Stimulated activated CD4-positive, alpha-beta T cell treated with anti-CD3 and anti-CD28 coated beads, Interleukin-4, amount 100 ng/mL, for 4 hours (primary cell): ENCODE measurements at places on chromosomes 1 and 21.

DNA sequence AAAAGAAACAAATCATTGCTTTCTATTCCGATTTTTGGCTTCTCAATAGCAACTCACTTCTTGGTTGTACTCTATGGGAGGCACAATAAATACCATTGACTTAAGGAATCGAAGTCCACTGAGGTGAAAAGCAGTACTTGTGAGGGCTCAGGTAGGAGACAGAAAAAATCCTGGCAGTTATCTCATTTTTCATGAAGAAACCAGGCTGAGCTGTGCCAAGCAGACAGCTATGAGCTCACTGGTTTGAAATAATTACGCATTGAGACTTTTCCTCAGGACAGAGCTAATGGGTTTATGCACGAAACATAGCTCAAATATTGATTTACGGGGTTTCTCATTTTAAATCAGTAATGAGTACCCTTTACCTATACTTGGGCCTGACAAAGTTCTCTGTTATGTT is 18.5 kb downstream of the COLGALT2 start:
- DNase-seq = no peak

- no peak for DNase-seq
Measured at GRCh38 chr1:26350701-26351589, 3.0 kb downstream of the CRYBG2 start.

GRCh38 chr21:45538381-45539045 is 3.7 kb downstream of the SLC19A1 start:
- no peak for DNase-seq

- no peak for DNase-seq
Measured at GRCh38 chr1:2000432-2000831, 3.2 kb downstream of the CFAP74 start.

DNA sequence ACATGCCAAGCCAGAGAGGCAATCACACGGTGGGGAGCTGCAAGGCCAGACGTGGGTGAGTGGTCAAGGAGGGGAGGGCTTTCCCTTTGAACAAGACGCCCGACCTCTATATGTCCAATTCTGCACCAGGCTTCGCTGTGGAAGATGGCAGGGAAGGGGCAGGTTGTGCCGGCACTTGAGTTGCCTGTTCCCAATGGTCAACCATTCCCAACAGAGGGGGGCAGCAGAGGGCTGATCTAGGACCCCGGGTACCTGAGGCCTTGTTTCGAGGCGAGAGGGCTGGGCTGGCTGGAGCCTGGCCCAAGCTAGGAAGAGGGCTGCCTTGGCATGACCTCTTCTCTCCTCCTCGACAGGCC is 64.9 kb downstream of the TMEM53 start:
- peak; percentile 13 for DNase-seq

DNA sequence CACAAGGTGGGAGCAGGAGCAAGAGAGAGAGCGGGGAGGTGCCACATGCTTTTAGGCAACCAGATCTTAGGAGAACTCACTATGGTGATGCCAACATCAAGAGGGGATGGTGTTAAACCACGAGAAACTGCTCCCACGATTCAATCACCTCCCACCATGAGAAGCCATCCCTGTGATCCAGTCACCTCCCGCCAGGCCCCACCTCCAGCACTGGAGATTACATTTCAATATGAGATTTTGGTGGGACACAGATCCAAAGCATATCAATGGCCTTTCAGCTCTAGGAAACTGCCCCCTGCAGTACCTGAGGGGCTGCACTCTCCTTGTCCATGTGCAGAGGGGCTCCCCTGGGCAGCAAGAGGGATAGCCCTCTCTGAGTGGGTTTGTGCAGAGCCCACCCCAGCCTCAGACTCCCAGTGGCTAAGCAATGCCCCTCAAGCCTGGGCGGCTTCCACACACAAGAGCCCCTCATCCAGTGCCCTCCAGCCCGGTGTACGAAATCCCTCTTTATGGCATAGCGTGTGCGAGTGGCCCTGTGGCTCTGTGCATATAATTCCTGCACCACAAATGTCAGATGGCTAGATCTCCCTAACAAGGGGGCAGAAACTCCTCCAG is 15.5 kb upstream of the PRDM16 start:
- no peak for DNase-seq

GRCh38 chr1:235703506-235703905 is 53.9 kb upstream of the GNG4 start:
- no peak for DNase-seq

GRCh38 chr1:205570796-205571537 is 60.8 kb downstream of the ELK4 start:
- no peak for DNase-seq

GRCh38 chr1:177825276-177825901 is 144.5 kb downstream of the SEC16B start:
- DNase-seq = no peak

DNA sequence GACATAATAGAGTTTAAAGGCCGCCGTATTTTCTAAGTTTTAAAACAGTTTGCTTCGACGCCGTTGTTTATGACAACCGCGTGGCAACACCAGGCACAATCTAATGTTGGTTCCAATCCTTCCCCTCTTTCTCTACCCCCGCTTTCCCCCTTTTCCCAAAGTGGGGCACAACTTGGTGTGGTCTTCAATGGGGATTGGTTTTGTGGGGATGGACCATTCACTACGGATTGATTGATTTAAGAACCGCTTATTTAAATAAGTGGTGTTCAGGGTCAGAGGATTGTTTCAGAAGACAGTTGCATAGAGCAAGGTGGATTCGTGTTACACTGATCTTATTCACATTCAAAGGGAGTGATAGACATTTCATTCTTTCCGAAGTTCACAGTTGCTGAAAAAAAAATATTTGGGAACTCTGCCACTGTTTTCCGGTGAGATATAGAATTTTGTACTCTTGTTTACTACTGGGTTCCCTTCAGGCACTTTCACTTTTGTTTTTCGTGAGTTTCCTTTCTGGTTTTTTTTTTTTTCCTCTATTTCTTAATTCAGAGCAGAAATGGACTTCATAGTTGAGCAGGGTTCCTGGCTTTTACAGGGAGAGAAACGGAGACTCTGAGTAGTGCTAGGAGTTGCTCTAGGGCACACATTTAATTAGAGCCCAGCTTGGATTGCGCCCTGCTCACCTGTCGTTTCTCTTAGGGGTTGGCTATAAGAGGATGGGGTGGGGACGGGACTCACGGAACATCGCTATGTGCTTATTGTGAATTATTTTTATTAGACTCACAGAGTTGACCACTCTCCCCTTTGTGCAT is 79.6 kb upstream of the AK4 start:
- DNase-seq = no peak

DNA sequence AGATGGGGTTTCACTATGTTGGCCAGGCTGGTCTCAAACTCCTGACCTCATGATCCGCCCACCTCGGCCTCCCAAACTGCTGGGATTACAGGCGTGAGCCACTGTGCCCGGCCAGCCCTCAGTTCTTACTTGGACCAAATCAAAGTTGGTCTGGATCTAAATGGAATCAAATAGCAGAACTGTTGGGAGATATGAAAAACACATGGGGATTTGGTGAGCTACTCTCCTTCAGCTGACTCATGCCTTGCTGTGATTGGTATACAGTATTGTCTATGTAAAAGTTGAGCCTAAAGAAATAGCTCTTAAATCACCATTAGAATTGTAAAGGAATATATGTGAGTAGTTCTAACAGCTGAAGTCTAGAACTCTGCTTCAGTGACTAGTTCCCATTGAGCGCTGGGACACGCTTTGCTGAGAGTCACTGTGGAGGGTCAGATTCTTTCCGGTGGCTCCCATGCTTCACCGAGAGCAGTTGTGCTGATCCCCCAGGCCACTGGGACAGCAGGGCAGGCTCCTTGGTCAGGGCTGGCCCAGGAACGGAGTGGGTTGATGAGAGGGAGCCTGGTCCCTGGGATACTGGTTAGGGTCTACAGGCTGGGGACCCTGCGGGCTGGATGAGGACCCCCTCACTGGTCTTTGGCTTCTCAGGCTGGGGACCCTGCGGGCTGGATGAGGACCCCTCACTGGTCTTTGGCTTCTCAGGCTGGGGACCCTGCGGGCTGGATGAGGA is 14.0 kb downstream of the PKNOX1 start:
- DNase-seq = no peak

GRCh38 chr1:154962156-154962749 is 671 bp upstream of the PYGO2 start:
- DNase-seq = no peak

- no peak for DNase-seq
Measured at GRCh38 chr1:116891396-116892079, 18.2 kb upstream of the PTGFRN start.

DNA sequence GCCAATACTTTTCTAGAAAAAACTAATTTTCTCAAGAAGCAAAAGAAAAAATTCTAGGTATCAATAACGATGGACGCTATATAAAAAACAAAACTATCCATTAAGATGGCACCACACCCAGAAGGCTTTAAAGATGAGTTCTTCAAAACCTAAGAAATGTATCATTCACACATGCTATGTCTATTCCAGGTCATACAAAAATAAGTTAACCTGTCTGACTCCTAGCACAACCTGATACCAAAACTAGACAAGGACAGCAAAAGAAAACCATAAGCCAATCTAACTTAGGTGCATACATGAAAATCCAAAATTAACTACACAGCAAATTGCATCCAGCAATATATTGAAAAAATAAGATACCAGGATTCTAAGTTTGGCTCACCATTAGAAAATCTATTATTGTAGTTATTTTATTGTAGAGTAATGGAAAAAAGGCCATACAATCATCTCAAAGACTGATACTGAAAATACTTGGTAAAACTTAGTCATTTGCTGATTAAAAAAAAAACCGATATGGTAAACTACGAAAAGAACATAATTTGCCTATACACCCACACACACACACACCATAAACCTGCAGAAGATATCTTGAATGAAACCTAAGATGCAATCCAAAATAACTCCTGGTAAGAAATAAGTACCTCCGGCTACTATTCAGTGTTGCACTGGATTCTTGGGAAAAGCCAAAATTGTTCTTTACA is 55.0 kb downstream of the TRAF5 start:
- no peak for DNase-seq

DNA sequence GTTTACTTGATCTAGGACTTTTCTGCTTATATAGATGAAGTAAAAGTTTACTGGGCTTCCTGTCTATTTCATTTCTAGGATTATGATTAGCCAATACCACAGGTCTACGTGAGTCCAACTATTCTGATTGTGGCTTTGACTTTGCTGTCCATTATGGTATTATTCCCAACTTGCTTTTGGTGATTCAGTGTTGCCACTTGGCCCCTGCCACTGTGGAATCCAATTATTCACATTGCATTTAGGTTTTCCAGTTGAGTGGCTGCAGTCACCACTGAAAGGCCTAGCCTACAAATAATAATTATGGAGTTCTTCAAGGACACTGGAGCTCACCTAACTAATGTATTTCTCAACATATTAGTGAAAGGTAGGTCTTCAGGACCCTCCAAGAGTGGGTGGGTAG is 574.3 kb upstream of the USP24 start:
- DNase-seq = no peak

GRCh38 chr1:17212487-17213121 is 7.7 kb downstream of the PADI1 start:
- DNase-seq = peak; percentile 41

DNA sequence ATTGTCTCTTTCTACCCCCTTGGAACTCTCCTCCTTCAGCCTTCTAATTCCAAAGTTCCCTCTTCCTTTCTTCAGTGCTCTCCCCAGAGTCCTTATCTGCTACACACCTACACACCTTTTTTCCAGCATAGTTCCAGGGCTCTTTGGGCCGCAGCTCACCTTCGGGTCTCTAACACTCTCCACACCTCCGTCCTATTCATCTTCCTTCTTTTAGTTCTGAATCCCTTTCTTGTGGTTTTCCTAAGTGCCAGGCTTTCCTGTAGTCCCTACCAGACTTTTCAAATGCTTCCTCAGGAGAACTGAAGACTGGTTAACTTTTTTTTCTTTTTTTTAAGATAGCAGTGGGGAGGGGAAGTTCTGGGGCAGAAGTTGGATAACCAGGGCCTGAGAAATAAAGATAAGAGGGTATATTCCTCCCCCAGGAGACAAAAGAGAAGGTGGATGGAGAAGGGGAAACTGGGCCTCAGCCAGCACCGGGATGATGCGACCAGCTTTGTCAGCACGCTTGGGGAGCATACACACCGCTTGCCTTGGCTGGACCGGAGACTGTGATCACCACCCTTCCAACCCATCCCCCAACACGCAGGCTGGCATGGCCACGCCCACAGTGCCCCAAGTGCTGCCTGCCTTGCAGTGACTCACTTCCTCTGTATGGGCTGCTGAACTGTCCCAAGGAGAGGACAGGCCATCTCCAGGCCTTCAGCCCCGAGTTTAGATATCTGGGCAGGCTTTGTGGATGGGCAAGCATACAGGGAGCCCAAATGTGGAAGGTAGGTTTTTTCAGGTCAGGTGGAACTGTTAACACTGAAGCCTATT is 2.5 kb upstream of the CERS2 start:
- DNase-seq = peak; percentile 62

- DNase-seq = no peak
Measured at GRCh38 chr1:35319988-35320713, 51.6 kb downstream of the ZMYM4 start.
